Fibroblast of the aortic adventitia (primary cell): ENCODE measurements at places on chromosomes 5 and 9. TPM values are rescaled to one million over a fixed set of nuclear protein-coding genes. Genes with fewer than 3 reads are reported as not detected.

DNA sequence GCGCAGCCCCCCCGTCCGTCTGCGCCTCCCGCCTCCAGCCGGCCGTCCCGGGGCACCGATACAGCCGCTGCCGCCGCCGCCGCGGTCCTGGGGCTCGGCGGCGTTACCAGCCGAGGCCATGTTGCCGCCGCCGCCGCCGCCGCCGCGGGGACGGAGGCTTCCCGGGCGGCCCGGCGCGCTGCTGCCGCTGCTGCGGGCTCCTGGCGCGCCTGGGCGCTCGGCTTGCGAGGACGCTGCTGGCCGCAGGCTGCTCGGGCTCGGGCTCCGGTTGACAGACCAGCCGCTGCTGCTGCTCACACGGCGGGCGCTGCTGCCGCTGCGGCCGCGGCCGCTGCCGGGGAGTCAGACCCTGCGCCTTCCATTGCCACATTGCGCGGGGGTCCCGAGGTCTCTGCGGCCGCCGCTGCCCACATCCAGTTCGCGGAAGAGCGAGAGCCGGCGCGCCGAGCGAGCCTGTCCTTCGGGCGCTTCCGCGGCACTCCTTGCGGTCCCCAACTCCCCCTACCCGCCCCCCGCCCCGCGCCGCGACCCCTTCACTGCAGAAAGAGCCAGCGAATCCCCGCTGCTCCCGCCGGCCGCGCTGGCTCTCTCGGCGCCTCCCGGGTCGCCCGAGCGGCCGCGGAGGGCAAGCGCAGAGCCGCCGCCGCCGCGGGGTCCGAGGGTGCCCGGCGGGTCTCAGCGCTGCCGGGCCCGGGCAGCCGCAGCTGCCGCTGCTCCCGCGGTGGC, 8.4 kb downstream of the PTCH1 start:
- no peak for DNase-seq

Gene PCDHGA9
- total RNA-seq: 4.1 and 7.3 TPM in 2 replicates

- peak; percentile 48 for DNase-seq
These were observed 2118.6 kb upstream of the C9orf72 start for GRCh38 chr9:29691758-29692407.

Gene SEMA4D
- 0.36 TPM in 1 of 2 replicates, not detected in the other for total RNA-seq

DNA sequence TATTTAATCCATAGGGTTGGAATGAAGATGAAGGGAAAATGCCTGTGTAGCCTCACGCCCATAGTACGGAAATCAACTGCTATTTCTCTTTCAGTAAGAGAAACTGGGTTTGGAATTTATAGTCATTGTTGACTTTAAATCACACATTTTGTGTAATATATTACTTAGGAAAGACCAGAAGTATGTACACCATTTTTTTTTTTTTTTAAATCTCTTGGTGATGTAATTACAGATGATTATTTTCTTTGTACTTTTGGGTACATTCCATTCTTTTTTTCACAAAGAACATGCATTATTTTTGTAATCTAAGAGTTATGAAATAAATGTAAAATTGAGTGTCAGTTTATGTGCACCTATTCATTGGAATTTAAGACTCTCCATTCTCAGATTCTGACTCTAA, 45.7 kb downstream of the POC5 start:
- no peak for DNase-seq

Gene KLHL3
- 1.3 and 3.0 TPM in 2 replicates for total RNA-seq

- DNase-seq: no peak
These were observed 25.6 kb upstream of the ANKRD31 start for GRCh38 chr5:75262271-75262670.

Gene SH3PXD2B
- 25.3 and 46.7 TPM in 2 replicates for total RNA-seq

- peak; percentile 36 for DNase-seq
These were observed 1714.1 kb downstream of the EFNA5 start for GRCh38 chr5:105956456-105957196.

GRCh38 chr5:177128551-177128981, 5.0 kb upstream of the NSD1 start:
- DNase-seq: no peak

- DNase-seq: no peak
These were observed 35.5 kb upstream of the ASS1 start for GRCh38 chr9:130409246-130409645.

Gene SOX30
- 0.09 TPM in 1 of 2 replicates, not detected in the other for total RNA-seq

GRCh38 chr9:130328349-130328801, 62.8 kb downstream of the HMCN2 start:
- peak; percentile 13 for DNase-seq
